ENCODE measurements at places on chromosomes 12 and 14. TPM values are rescaled to one million over a fixed set of nuclear protein-coding genes. Genes with fewer than 3 reads are reported as not detected.
A peak's percentile ranks its signal among the peaks of the same experiment; 100 is the strongest.

RD3L gene
- total RNA-seq = not detected

C1QL4 gene
- not detected for total RNA-seq

NACA gene
- total RNA-seq = 1,295 TPM

WNT5B gene
- total RNA-seq = 16.6 TPM

GPD1 gene
- total RNA-seq = 46.8 TPM

TMCC3 gene
- total RNA-seq = 4.5 TPM

TMX1 gene
- 57.6 TPM for total RNA-seq

TMTC1 gene
- total RNA-seq = 14.0 TPM

- peak overlapping the region; percentile 45 for H3K27ac ChIP-seq
- no peaks in the 10 kb centered on the region for H3K36me3 ChIP-seq
- H3K4me3 ChIP-seq = no peak overlapping the region
- DNase-seq = peak; percentile 37
- H3K27me3 ChIP-seq = no peaks in the 10 kb centered on the region
Measured at GRCh38 chr12:115687094-115687493, 590.4 kb downstream of the MED13L start.

- no peak overlapping the region for H3K4me3 ChIP-seq
- DNase-seq = no peak
- no peak overlapping the region for H3K27ac ChIP-seq
- H3K4me1 ChIP-seq = no peaks in the 10 kb centered on the region
- H3K27me3 ChIP-seq = no peaks in the 10 kb centered on the region
Measured at GRCh38 chr12:99609455-99610181, 37.9 kb upstream of the GARIN6 start.

DNA sequence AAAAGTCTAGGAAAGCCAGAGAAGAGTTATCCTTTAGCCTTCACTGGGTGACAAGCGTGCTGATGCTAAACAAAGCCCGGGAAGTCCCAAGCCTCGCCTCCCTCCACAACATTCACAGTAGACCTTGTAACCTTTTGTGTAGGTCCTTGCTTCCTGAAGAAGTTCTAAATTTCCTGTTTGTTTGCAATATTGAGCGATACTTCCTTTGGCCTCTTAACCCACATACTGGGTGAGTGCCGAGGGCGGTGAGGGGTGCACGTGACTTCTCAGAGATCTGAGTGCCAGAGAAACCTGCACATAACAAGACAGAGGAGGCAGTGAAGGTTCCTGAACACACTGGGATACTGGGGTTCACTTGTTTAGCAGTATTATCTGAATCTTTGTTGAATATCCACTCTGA is 134.3 kb downstream of the PLXNC1 start:
- no peak overlapping the region for H3K4me3 ChIP-seq
- no peak overlapping the region for H3K27ac ChIP-seq
- H3K36me3 ChIP-seq = no peaks in the 10 kb centered on the region
- peaks cover 9% of the 10 kb centered on the region for H3K4me1 ChIP-seq
- peaks cover 43% of the 10 kb centered on the region for H3K27me3 ChIP-seq

- no peaks in the 10 kb centered on the region for H3K36me3 ChIP-seq
- no peak for DNase-seq
- H3K4me3 ChIP-seq = no peak overlapping the region
- H3K4me1 ChIP-seq = no peaks in the 10 kb centered on the region
- no peak overlapping the region for H3K27ac ChIP-seq
Measured at GRCh38 chr14:90204516-90204915, 51.8 kb upstream of the PSMC1 start.
